Mononuclear cell (primary cell): ENCODE measurements at places on chromosomes 7 and 10. TPM values are rescaled to one million over a fixed set of nuclear protein-coding genes. Genes with fewer than 3 reads are reported as not detected.

The UNCX gene
- not detected for total RNA-seq

The TES gene
- 163 TPM for total RNA-seq

The CTAGE8 gene
- 0.73 TPM for total RNA-seq

The ZNF804B gene
- total RNA-seq: not detected

The TUBAL3 gene
- total RNA-seq: not detected

The C10orf53 gene
- not detected for total RNA-seq
